T follicular helper cell (primary cell): ENCODE measurements at places on chromosomes 7 and 10.

DNA sequence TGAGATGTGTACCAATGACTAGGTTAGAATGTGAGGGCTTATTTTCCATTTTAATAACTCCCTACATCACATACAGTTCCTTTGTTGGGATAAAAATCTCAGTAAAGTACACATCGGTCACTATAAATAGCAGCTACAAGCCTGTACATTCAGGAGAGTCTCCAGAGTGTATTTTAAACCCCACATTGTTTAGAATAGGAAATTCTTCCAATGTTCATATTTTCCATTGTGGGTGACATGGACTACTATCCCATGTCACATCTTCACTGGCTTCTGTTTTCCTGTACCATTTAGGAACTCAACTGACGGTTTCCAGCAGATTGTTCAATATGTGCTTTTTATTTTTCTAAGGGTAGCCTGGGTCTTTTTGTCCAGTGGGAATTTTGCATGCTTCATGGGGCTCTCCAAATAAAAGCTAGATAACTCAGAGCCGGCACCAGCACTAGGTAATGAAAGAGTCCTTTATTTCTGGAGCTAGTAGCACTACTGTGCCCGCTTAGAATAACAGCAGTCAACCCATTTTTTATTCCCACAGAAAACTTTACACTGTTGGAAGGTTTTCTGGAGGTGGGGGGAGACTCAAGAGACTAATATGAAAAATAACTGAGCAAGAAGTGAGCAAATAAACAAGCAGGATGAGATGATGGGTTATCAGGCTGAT lies 100.5 kb downstream of the CALD1 start:
- DNase-seq: no peak

GRCh38 chr10:12659706-12660105 lies 310.4 kb downstream of the CAMK1D start:
- DNase-seq: no peak

- DNase-seq: no peak
Measured at GRCh38 chr7:151838861-151839381, 38.0 kb downstream of the PRKAG2 start.

DNA sequence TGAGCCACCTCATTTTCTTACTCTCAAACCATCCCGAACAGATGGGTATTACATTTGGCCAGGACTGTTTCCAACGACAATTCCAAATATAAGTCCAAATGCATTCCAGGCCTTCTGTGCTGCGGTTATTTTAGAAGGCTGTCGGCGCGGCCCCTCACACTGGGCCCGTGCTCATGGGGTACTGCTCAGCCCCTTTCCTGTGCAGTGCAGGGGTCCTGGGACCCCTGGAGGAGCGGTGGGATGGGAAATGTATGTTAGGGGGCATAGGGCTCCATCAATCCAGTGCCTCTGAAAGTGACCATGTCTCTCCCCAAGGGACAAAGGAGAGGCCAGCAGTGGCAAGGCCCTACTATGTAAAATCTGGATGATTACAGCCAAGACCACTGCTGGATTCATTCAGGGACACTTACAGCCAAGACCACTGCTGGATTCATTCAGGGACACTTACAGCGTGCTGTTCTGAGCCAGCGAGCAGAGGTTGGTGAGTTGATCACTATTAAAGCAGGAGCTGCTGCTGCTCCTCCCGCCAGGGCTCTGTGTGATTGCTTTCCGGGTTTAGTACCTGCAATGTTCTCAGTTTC lies 66.3 kb downstream of the CHST15 start:
- DNase-seq: no peak

- no peak for DNase-seq
Measured at GRCh38 chr7:29277436-29278215, 83.1 kb downstream of the CHN2 start.

GRCh38 chr10:48234295-48234694 lies 40.2 kb downstream of the FRMPD2 start:
- DNase-seq: no peak
